T follicular helper cell (primary cell): ENCODE measurements at places on chromosomes 1 and 21.

- no peak for DNase-seq
These were observed 46.8 kb upstream of the ECE1 start for GRCh38 chr1:21337010-21337437.

DNA sequence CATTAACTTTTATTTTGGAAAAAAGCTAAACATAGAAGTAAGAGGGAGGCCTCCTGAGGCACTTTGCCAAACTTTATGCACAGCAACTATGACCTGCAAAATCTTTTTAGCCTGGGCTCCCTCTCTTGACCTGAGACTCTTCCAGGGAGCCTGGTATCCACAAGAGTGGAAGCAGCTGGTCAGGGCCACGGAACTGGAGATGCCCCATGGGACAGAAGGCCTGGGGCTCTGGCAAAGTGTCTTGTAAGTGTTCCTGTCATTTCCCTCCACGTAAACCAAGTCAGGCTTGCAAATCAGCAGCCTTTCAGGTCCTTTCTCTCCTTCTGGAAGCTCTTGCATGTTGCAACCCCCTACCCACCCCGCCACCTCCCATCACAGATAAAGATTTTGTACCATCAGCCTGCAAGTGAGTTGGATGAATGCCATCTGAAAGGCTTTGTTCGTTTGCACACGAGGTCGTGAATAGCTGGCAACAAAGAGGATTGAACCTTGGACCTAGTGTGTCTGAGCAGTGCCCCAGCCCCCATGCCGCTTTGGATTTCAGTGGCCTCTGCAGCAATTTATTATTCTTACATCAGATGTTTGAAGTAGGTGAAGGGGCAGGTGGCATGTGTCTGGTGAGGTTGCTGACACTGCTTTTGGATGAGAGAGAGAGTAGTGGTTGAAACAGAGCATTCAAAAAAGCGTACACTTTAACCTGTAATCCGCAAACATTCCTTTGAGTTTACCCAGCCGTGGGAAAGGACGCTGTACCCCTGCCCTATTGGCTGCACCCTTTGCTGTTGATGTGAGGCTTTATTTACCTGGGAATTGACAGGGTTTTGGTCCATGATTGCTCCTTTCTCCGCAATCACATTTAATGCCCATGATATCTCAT is 91.6 kb downstream of the GALNT2 start:
- DNase-seq = no peak

DNA sequence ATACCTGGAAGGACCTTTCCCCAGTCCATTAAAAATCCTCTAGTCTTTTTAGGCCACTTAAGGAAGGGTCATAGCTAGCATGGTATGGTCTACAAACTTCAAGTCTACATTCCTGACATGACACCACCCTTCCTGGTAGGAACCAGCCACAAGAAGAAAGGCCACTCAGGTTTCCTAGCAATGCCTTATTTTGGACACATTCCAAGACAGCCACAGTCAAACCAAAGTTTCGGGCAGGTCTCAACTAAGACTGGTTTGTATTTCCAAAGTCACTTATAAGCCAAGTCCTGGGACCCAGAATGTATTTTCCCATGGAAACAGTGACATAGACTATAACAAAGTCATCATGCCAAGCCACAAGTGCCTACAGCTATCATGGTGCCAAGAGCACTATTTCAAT is 50.6 kb upstream of the SLC44A3 start:
- DNase-seq = no peak

DNA sequence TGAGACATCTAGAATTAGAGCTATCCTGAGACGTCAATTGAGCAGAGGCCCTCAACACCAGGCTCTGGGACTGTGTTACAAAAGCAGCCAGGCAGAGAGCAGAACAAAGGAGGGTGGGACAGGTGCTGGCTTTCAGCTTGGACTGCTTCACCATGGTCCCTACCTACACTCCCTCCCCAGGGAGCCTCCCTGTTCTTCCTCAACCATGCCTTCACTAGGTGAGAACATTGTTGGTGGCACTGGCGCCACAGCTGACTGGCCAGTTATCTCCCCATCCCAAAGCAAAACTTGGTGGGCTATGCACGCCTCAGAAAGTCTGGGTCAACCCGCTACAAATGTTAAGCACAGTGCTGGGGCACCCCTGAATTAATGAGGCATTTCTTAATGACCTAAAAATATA is 87.8 kb downstream of the NMNAT2 start:
- DNase-seq = no peak

DNA sequence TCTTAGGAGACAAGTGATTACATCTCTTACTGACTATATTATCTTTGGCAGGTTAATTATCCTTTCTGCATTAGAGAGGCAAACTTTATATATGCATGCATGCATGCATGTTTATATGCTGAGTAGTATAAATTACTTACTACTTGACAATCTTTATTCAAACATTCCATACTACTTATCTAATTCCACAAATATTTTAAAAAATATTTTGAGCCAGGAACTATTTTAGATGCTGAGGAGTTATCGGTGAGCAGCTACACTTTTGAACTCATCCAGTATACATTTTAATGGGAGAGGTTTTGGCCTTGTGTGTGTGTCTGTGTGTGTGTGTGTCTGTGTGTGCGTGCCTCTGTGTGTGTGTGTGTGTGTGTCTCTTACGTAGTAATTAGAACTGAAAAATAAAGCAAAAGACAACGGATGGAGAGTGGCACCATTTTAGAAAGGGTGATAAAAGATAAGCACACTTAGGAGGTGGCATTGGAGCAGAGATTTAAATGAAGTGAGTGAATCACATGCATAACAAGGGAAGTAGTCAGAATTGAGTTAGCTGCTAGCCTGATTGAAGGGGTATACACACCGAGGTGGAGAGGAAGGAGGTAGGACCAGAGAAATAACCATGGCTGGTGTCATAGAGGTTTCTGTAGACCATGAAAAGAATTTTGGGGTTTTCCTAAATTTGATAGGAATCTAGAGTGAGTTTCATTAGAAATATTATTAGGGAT is 1488.4 kb downstream of the MRPL39 start:
- DNase-seq = no peak

DNA sequence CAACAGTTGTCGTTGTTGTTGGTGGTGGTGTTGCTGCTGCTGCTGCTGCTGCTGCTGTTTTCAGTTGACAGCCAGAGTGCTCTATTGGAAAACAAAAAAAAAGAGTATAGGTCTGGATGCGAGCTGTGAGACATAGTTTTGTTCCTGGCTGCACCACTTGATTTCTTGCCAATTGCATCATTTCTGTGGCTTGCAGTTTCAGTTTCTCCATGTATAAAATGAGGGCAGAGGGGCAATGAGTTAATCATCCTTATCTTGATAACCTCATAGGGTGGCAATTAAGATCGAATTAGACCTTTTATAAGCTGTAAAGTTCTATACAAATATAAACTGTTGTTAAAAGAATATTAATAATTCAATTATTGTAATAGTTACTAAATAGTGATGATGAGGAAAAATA is 156.7 kb downstream of the DMRTA2 start:
- no peak for DNase-seq

GRCh38 chr1:155984341-155984740 is 6.0 kb upstream of the ARHGEF2 start:
- no peak for DNase-seq

GRCh38 chr1:7042322-7043190 is 257.3 kb downstream of the CAMTA1 start:
- no peak for DNase-seq

- DNase-seq = no peak
These were observed 3.0 kb upstream of the RIT1 start for GRCh38 chr1:155913969-155914757.

DNA sequence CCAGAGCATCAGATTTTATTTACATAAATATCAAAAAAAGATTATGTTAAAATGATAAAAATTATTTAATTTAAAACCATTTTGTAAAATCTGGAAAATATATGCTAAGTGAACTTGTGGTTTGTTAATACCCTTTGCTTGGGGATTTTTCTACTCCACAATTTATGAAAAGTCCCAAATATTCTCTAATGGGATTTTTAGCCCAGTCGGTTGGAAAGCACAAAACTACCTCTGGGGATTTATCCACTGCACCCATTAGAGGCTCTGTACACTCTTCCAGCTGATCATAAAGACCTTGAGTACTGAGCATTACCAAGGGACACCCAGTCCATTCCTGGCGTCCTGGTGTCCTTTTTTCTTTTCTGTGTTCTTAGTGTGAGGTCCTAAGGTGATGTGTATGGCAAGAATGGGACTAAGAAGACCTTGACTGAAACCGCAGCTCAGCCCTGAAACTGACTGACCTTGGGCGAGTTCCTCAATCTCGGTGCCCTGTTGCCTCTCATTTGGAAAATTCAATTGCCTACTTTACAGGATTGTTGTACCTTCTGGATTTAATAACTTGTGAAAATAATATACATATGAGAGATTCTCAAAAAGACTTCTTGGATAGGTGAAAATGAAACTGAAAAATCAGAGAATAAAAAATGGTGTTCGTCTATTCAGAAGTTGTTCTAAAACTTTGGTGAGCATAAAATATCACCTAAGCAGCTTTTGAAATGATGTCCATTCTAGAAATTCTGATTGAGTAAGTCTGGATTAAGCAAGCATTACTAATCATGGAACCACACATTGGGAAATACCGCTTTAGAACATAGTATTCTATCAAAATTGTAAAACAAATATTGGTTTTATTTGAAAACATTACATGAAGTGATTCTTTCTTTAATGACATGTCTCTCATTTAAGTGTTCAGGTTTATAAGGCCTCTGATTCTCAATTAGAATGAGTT is 21.5 kb upstream of the SAMSN1 start:
- DNase-seq = no peak

DNA sequence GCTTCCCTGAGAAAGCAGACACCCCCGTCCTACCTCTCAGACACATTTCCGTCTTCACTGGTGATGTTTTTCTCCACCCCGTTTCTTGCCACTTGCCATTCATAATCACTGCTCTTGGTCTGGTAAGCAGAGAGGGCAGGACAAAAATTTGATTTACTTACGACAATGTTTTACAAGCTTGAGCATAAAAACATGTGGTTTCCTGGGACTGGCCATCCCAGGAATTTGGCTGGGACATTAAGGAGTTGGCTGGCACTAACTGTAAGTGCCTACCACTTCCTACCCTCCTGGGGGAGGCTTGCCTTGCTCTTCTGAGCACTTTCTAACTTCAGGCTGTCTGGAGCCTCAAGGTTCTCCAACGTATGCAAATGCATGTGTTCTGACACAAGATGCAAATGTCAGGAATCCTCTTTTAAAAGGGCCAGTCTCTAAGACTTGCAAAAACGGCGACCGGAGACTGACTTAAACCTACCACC is 24.2 kb downstream of the ZBTB18 start:
- DNase-seq = no peak

DNA sequence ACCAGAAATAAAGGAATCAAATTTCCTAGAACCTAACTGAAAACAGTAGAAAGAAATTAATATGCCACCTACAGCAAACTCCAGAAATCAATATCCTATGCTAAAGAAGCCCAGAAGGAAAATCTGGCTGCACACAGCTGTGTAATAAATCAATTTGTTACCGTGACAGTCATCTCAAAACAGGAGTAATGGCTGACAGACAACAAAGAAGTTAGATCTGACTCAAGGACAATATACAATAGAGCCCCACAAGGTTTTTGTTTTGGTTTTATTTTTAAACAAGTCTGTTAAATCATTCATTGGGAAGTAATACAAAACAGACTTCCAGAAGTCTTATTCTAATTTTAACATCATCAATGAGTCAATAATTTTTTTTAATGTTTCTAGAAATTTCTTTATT is 168.4 kb downstream of the RERE start:
- no peak for DNase-seq

- DNase-seq = no peak
These were observed 13.0 kb downstream of the WNT9A start for GRCh38 chr1:227934476-227935313.

GRCh38 chr21:46064870-46065214 is 33.1 kb upstream of the COL6A2 start:
- no peak for DNase-seq

GRCh38 chr1:192609110-192610079 is 26.6 kb upstream of the RGS13 start:
- peak; percentile 36 for DNase-seq

DNA sequence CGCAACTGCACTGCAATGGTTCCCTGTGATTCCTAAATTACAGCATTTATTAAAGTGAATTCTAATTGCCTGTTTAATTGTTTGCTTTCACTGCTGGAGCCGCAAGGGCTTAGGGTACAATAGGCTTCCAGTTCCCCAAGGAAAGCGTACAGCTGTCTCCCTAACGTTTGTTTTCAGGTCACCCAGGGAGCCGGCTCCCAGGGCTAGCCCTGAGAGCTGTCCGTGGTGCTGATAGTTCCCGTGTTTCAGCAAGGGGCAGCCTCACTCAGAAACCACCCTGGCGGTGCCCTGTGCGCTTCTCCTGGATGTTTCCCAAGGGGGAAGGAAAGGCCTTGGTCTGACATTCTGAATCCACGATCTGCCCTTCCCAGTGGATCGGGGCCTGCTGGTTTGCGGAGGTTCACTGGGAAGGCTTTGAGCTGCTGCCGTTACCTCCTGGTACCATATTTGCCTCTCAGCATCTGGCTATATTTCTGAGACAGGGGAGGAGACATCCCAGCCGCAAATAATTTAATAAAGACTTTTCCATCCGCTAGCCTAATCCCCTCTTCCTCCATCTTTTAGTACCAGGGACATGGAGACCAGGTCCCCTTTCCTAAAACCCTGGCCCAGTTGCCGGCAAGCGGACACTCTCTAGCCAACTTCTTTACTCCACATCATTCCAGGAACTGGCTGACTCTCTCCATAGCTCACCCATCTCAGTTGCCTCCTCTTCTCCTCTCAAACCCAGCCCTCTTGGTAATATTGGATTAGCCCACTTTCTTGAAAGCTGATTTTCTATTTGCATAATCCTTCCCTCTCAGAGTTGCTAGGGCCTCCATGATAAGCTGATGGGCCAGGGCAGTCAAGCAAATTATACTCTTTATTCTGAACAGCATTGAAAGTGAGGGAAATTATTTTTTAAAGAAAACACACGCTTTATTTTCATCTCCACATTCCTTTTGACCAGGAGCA is 149.0 kb downstream of the IGSF21 start:
- DNase-seq = no peak

GRCh38 chr1:160550572-160551034 is 27.5 kb upstream of the SLAMF6 start:
- DNase-seq = peak; percentile 36

GRCh38 chr1:52264530-52265115 is 101.4 kb downstream of the CC2D1B start:
- DNase-seq = no peak

- no peak for DNase-seq
These were observed 231.2 kb downstream of the DSCAM start for GRCh38 chr21:40615505-40616376.

DNA sequence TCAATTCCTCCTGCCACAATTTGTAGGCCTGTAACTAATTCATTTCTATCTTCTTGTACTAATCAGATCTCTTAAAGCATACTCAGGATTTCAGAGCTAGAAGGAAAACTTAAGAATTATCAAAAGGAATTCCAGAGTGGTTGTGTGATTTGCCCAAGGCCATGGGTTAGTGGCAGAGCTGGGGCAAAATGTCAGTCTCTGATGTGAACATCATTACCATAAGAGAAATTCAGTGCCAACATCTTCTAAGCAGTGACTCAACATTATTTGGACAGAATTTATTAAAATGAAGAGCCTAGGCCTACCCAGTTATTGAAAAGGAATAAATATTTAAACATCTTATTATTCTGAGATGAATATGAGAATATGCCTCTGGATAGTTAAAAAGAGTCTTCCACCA is 14.5 kb downstream of the ST6GALNAC5 start:
- no peak for DNase-seq

- DNase-seq = no peak
These were observed 168.5 kb downstream of the SMYD3 start for GRCh38 chr1:246338546-246338945.

- DNase-seq = no peak
These were observed 12.2 kb downstream of the MORN1 start for GRCh38 chr1:2378956-2379732.

- DNase-seq = no peak
These were observed 122.2 kb upstream of the TMEM51 start for GRCh38 chr1:15031251-15031933.

GRCh38 chr1:94875794-94876193 is 51.1 kb downstream of the CNN3 start:
- DNase-seq = no peak
